OCI-M1 (cell line): ENCODE measurements at places on chromosomes 6 and 20.

- no peak for DNase-seq
Measured at GRCh38 chr20:60362531-60362930, 404.3 kb downstream of the CDH26 start.

GRCh38 chr6:154167126-154167525 is 128.1 kb downstream of the OPRM1 start:
- DNase-seq = peak; percentile 18

GRCh38 chr6:44020148-44020547 is 107.1 kb downstream of the MRPL14 start:
- DNase-seq = no peak

GRCh38 chr20:11700831-11701230 is 216.9 kb upstream of the BTBD3 start:
- peak; percentile 30 for DNase-seq

- no peak for DNase-seq
Measured at GRCh38 chr20:31992086-31992485, 18.2 kb upstream of the CCM2L start.

- DNase-seq = peak; percentile 83
Measured at GRCh38 chr6:70166088-70166958, 136.6 kb downstream of the COL9A1 start.

DNA sequence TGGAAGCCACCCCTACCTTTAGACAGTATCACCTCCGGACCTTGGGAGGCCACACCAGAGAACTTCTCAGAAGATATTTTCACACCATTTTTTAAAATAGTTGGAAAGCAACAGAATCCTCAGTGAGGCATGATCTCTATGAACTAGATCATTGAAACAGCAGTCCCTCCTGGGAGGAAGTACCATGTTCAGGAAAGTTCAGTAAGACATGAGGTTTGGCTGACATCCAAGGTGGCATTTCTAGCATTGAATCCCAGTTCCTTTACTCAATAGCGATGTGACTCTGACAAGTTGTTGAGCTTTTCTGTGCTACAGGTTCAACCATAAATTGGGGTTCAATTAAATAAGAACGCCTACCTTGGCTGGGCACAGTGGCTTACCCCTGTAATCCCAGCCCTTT is 169.0 kb downstream of the TBC1D7 start:
- DNase-seq = peak; percentile 23

- no peak for DNase-seq
Measured at GRCh38 chr6:104010897-104011296, 848.8 kb downstream of the HACE1 start.

- DNase-seq = no peak
Measured at GRCh38 chr20:11219192-11219591, 545.4 kb upstream of the JAG1 start.

DNA sequence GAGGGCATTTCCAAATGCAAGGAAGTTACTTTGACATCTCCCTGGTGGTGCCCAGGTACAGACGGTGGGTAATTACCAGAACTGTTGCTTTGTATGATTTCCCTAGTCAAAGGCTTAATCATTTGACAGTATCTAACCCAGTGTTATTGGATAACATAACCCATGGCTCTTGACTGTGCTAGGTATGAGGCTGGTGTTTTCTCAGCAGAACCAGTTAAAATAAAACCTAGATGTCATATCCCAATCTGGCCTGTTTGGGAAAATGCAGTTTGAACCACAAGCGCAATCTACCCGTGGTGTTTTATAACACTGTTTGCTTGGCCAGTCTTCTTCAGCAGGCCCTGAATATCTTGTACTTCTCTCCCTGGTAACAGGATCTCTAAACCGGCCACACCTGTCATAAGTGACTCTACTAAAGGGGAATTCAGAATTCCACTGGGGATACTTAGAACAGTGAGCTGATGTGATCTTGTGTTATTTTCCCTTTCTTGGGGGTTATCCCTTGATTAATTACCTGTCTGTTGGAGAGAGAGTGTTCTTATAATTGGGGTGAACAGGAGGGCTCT is 32.8 kb downstream of the PPP1R14C start:
- DNase-seq = no peak

- peak; percentile 50 for DNase-seq
Measured at GRCh38 chr6:153989989-153990388, 49.1 kb upstream of the OPRM1 start.

DNA sequence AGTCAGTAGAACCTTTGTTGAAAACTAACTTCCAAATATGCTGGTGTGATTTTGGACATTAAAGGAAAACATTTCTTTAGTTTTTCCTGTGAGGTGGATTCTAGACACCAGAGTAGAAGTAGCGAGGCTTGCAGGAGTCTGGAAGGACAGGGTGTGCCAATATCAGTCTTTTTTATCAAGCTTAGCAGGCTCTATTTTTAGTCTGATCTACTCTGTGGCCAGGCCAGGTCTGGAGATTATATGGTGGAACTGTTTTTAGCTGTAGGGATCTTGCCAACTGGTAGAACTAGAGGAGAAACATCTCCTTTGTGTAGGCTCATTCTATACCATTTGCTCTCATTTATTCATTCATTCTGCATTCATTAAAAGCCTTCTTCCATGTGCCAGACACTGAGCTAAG is 42.7 kb downstream of the LRP11 start:
- no peak for DNase-seq

DNA sequence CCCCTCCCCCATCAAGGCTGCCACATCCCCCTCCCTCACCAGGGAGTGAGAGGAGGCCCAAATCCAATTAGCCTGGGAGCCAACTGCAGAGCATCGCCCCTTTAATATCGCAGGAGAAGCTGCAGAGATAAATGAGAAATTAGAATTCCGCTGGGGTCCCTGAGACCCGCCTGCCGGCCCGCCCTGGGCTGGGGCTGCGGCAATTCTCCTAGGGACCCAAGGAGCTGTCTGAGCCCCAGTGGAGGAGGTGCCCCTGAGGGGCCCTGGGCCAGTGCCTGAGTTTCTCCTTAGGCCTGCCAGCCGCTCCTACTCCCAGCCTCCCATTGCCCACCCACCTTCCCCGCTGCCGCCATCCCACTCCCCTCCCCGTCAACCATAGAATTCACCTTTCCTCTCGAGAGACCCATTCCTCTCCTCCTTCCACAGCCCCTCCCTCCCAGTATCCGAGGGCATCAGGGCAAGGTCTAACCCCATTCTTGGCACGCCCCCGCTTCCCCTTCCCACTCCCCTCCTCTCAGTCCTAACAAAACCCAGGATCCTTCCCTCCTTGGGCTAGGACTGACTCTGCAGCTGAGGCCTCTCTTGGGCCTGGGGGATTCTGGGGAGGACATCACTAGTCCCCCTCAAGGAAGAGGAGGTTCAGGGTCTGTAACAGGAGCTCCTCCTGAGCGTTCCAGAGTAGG is 20.0 kb upstream of the CDH22 start:
- no peak for DNase-seq

- DNase-seq = no peak
Measured at GRCh38 chr6:16904957-16905356, 143.7 kb upstream of the ATXN1 start.

GRCh38 chr6:36642913-36643817 is 35.3 kb upstream of the CDKN1A start:
- DNase-seq = no peak

GRCh38 chr6:119240257-119241110 is 109.1 kb downstream of the MAN1A1 start:
- DNase-seq = no peak

DNA sequence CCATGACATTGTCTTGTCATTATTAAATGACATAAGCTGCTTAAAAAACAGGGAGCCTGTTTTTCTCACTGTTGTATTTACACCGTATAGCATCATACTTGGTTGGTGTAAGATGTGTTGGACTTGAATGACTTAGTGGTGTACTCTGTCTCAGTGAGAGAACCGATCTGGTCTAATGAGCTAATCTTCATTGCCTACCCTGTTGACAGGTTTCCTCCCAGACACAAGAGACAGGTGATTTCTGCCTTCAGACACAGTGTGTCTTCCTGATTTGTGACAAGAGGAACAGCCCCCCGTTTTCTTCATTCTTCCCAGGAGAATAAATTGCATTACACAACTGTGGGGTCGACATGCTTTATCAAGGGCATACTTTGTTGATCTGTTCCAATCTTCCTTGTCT is 137.2 kb upstream of the ID4 start:
- no peak for DNase-seq

DNA sequence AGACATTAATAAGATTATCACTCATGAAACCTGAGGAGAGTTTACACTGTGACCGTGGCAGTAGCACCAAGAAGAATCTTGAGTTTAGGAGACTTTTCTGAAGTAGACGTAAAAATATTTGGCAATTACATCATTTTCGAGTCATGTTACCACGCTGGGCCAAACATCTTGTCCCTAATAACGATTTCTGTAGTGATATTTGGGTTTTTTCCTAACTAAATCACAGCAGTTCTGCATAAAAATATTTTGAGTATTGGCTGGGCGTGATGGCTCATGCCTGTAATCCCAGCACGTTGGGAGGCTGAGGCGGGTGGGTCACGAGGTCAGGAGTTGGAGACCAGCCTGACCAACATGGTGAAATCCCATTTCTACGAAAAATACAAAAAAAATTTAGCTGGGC is 262.4 kb downstream of the PHF3 start:
- DNase-seq = no peak

DNA sequence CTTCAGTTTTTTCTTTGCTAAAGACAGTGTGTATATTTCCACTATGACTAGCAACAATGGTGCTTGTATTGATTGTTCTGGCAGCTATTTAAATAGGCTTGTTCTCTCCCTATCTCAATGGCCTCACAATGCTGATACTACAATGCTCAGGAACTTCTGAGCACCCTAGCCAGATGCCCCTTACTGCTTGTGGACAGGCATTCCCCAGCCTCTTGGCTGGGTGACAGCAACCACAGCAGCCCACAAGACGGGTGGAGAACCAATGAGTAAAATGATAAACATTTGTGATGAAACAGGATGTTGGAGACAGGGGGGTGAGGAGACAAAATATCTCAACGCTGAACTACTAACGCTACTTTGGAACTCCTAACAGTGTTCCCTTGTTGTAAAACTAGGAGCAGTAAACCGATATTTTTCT is 42.3 kb downstream of the HIVEP2 start:
- DNase-seq = peak; percentile 99

DNA sequence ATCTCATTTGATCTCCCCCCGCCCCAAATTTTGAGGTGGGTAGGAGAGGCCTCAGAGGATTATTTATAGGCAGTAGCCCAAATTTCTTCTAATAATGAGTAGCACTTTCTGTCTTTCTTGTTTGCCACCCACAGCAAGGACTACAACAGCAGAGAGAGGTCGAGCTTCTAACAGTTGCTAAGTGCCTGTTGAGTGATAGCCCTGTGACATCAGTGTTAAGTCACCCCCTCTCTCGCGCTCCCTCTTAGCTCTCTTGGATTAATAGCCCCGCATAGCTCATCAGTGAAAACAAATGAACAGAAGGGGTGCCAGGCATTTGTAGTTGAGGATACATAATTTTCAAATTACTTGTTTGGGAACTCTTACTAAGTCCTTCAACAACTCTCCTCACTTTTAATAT is 3.5 kb downstream of the ANKRD60 start:
- DNase-seq = no peak

GRCh38 chr6:84243240-84243639 is 15.8 kb upstream of the CEP162 start:
- DNase-seq = peak; percentile 57

DNA sequence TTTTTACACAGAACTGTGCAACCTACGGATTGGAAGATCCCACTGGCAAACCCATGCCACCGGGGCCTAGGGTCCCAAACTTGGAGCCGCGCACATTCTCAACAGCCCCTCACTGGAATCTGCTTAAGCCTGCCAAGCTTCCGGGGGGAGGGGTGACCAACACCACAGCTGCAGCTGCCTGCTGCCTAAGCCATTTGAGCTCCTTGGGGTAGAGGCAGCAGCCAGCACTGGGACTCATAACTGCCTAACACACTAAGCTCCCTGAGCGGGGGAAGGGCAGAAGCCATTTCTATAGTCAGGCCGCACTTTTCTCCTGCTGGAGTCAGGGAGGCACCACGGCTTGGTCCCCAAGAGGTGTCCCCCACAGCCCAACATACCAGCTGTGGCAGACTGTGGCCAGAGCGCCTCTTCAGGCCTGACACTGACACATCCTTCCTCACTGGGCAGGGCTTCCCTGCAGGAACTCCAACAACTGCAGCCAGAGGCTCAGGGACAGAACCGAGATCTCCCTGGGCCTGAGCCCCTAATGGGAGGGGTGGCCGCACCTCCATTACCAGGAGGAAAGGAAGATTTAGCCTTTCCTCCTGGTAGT is 270.3 kb upstream of the ECI2 start:
- DNase-seq = no peak

DNA sequence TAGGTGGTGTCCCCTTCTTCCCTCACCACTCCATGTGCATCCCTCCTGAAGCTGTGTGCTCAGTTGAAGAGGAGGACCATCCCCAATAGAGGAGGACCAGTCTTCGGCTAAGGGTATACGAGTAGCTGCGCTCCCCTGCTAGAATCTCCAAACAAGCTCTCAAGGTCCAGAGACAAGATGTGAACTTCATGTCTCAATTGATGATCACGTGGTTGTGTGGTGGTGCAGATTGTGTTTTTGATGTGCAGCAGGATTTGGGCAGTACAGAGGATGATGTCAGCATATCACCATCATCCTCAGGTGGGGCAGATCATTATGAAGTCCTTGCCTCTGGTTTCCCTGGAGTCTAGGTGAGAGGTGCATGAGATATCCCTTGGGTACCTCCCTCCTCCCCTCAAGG is 20.0 kb upstream of the DDR1 start:
- DNase-seq = no peak

DNA sequence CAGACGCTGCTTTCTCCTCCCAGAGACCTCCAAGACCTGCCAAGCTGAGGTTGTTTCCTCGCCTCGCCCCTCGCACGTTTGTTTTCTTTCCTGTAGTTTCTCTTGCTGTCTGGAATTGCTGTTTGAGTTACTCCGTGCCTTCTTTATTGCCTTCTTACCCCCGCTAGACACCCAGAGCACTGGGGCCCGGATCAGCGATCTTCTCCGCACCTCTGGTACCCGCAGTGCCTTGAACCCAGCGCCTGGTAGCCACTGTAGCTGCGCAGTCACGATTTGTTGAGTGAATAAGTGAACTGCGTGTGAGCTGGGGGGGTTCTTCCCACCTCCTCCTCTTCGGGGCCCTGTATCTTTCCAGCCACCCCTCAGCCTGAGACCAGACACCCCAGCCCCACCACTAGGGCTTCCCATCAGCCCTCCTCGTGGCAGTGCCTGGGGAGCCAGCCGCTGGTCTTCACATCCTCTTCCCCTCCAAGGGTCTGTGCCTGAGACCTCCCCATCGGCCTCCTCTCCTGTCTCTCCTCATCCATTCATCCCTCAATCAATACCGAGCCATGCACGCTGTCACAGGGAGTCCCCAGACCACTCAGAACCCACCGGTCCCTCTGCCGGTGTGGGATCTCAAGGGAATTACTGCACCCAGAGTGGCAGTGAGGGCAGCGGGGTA is 849 bp upstream of the BMP7 start:
- no peak for DNase-seq

- no peak for DNase-seq
Measured at GRCh38 chr6:127460465-127460864, 1.3 kb upstream of the KIAA0408 start.

- DNase-seq = no peak
Measured at GRCh38 chr6:36243562-36244212, 26.2 kb upstream of the PNPLA1 start.

DNA sequence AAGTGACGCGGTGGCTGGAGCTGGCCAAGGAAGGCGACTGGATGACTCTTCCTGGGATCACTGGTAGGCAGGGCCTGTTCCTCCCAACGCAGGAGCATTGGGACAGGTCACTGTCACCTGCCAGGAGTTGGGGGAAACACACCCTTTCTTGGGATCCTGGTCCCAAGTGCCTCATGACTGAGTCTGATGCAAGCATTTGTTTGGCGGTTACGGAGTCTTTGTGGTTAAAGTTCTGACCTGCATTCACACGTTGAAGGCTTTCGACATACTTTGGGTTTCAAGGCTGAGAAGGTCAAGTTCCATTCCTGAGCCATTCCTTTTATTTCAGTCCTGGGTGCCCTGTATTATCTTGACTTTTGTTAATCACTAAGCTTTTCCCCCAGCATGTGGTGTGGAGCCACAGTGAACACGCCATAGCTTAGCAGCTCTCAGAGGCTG is 6.0 kb downstream of the PNLDC1 start:
- DNase-seq = peak; percentile 46
